Stimulated activated CD8-positive, alpha-beta memory T cell treated with anti-CD3 and anti-CD28 coated beads, Interleukin-2, amount 100 ng/mL, for 1 hour (primary cell): ENCODE measurements at places on chromosomes 1 and 21.

- no peak for DNase-seq
Observed at GRCh38 chr1:26084091-26084561, 16.7 kb upstream of the TRIM63 start.

GRCh38 chr1:68777851-68778250 lies 281.0 kb upstream of the DEPDC1 start:
- no peak for DNase-seq

DNA sequence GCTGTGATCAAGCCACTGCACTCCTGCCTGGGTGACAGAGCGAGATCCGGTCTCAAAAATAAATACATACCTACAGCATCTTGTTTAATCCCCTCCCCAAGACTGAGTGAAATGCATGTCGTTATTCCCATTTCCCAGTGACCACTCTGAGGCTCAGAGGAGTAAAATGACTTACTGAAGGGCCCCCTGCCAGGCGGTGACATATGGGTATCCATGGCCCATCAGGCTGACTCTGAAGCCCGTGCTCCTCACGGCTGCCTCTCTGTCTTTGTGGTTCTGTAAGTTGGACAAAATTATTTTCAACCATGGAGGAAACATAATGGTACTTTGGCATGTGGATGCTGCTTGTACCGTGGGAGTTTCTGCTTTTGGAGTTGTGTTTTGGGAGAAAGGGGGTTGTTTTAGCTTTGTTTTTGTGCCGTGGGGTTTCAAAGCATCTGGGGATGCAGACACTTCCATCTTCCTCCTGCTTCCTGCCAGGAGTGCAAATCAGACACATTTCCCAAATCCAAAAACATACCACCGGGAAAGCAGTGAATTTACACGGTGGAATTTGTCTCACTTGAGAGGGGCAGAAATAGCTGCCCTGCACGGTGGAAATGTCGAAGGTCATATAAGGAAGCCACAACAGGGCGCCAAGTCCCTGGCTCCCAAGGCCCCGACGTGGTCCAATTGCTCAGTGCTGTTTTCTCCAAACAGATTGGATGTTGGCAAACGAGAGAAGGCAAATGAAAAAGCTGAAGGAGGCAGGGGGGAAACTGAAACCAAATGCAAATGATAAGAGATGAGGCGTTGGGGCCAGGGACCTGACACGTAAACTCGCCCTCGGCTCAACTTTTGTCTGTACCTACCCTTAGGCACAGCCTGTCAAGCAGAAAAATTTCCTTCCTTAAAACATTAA lies 17.1 kb upstream of the PINK1 start:
- DNase-seq: no peak

- no peak for DNase-seq
Observed at GRCh38 chr1:14602136-14602535, 3.7 kb downstream of the KAZN start.

- no peak for DNase-seq
Observed at GRCh38 chr1:54502342-54502741, 45.7 kb upstream of the ACOT11 start.

GRCh38 chr21:45575993-45576837 lies 34.0 kb upstream of the SLC19A1 start:
- DNase-seq: no peak

GRCh38 chr1:83846138-83846537 lies 152.8 kb downstream of the TTLL7 start:
- DNase-seq: no peak

DNA sequence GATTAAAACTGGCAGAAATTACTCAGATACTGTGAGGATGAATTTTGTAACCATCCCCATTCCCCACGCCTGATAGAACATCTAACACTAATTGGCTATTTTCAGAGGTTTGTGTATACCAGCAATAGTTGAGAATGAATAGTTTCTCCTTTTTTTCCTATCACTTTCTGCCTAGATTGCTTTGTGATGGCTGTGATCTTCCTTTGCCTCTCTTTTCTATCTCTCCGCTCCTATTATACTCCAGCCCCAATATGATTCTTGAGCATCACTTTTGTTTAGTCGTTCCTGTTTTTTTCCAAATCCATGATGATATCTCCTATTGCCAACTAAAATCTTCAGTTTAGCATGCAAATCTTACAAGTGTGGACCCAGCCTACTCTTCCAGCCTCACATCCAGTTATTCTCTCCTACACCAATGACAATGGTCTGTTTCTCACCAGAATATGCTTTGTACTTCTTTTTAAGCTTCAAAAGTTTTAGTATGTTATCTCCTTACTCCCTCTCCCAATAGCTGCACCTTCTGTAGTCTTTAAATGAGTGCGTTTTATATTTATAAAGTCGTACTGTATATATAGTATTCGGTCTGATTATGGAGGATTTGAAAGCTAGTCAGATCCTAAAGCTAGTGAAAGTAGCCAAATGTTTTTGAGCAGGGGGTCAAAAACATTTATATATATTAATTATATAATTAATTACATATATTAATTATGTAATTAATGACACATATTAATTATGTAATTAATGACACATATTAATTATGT lies 25.2 kb downstream of the MAGI3 start:
- no peak for DNase-seq

- no peak for DNase-seq
Observed at GRCh38 chr1:19654386-19654785, 10.3 kb downstream of the NBL1 start.

DNA sequence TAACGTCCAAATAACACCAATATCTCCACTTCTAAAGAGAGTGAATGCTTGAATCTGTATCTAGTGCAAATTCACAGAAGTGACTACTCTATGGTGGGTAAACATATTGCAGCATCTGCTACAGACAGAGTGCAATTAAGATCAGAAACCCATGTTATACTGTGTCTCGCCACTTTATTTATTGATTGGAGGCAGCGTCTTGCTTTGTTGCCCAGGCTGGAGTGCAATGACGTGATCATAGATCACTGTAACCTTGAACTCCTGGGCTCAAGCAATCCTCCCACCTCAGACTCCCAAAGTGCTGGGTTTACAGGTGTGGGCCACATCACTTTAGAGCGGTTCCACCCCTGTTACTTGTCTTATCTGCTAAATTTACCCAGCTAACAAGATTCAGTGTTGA lies 57.0 kb downstream of the HLCS start:
- no peak for DNase-seq

GRCh38 chr1:13864760-13865159 lies 164.8 kb downstream of the PRDM2 start:
- DNase-seq: no peak

DNA sequence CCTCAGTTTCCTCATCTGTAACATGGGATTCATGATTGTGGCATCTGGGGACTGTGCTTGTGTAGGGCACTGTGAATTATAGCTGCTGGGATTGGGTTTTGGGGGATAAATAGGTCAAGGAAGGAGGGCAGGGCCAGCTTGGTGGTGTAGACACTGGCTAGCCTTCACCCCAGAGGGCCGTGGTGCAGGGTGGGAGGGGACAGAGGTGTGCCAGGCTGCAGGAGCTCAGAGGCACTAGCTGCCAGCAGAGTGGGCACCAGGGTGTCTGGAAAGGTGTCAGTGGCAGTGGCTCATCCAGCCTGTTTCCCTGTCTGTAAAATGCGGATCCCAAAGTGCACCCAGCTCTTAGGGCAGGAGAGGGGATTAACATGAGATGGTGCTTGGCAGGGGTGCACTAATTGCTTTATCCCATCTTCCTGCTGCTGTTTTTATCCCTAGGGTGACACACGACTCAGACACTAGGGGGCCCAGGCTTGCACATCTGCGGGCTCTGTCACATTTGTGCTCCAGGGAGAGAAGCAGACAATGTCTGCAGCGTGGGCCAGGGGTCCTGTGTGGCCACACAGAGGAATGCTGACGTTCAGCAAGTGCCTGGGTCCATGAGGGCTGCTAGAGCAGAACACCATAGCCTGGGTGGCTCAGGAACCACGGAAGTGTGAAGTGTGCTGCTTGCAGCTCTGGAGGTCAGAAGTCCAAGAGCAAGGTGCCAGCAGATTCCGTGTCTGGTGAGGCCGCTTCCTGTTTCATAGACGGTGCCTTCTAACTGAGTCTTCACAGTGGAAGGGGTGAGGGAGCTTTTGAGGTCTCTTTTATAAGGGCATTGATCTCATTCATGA lies 19.3 kb downstream of the OBSCN start:
- no peak for DNase-seq

GRCh38 chr1:161044535-161044907 lies 1.3 kb downstream of the USF1 start:
- no peak for DNase-seq

GRCh38 chr1:86205741-86206140 lies 49.2 kb upstream of the COL24A1 start:
- no peak for DNase-seq

- DNase-seq: peak; percentile 41
Observed at GRCh38 chr1:85201340-85202091, 700 bp upstream of the SYDE2 start.

- DNase-seq: no peak
Observed at GRCh38 chr1:30934613-30935012, 26.1 kb upstream of the SDC3 start.

DNA sequence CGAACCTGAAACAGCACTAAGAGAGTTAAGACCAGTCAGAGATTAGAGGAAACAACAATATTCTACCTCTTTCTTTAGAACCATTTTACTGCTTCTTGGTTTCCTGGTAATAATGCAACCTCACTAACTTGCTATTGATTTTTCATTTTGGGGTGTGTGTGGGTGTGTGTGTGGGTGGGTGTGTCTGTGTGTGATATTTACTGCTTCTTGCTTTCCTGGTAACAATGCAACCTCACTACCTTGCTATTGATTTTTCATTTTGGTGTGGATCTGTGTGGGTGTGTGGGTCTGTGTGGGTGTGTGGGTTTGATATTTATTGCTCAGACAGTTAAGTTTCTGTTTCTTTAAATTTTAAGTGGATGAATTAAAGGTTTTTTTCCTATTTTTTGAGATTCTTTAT lies 208.8 kb downstream of the LRRC7 start:
- no peak for DNase-seq

DNA sequence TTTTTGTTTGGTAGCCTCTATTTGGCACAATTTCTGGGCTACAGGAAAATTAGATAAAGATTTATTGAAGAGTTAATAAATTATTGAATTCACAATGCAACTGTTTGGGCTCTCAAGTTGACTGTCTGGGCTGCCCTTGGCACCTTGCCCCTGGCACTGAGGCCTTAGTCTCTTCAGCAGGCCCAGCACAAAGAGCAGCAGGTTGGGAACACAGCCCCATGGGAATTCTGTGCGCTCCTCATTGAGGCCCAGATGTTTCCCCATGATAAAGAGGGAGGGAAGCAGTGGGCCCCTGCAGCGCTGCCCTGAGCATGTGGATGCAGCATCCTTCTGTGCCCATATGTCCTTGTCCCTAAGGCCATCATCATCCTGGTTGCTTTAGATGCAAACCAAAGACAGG lies 2.9 kb downstream of the CRNN start:
- DNase-seq: no peak

- DNase-seq: no peak
Observed at GRCh38 chr1:36511804-36512798, 29.4 kb upstream of the CSF3R start.

DNA sequence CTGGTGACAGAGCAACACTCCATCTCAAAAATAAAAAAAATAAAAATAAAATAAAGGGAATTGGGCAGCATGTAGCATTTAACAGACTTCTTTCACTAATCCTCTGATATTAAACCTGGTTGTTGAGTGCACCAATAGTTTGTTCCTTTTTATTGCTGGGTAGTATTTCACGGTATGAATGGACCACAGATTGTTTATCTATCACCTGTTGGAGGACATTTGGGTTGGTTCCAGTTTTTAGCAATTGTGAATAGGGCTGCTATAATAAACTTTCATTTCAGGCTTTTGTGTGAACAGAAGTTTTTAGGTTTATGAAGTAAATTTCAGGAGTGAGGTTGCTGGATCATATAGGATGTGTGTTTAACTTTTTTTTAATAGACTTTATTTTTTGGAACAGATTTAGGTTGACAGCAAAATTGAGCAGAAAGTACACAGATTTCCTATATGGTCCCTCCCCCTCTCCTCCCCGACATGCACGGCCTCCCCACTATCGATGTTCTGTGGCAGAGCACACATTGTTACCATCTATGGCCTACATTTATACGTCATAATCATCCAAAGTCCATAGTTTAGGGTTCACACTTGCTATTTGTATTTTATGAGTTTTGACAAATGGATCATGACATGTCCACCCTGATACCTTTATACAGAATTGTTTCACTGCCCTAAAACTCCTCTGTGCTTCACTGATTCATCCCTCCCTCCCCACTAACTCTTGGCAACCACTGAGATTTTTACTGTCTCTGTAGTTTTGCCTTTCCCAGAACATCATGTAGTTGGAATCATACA lies 66.1 kb upstream of the TMPRSS2 start:
- DNase-seq: no peak

GRCh38 chr21:16040601-16041000 lies 310.8 kb downstream of the USP25 start:
- no peak for DNase-seq

GRCh38 chr1:55140546-55140983 lies 74.6 kb downstream of the USP24 start:
- DNase-seq: peak; percentile 25

DNA sequence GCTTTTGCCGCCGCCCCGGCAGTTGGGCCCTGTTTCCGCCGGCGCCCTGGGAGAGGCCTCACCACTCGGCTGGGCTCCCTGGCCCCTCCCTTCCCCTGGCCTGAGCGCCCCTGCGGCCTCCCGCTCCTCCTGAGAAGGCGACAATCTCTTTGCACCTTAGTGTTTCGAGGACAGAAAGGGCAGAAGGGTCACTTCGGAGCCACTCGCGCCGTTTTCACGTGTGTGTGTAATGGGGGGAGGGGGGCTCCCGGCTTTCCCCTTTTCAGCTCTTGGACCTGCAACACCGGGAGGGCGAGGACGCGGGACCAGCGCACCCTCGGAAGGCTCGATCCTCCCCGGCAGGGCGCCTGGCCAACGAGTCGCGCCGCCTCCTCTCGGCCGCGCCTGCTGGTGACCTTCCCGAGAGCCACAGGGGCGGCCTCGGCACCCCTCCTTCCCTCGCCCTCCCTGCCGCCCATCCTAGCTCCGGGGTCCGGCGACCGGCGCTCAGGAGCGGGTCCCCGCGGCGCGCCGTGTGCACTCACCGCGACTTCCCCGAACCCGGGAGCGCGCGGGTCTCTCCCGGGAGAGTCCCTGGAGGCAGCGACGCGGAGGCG lies 432 bp upstream of the SIM2 start:
- no peak for DNase-seq

GRCh38 chr1:115330480-115331013 lies 7.5 kb downstream of the NGF start:
- DNase-seq: no peak

GRCh38 chr1:14738235-14738634 lies 139.8 kb downstream of the KAZN start:
- no peak for DNase-seq

DNA sequence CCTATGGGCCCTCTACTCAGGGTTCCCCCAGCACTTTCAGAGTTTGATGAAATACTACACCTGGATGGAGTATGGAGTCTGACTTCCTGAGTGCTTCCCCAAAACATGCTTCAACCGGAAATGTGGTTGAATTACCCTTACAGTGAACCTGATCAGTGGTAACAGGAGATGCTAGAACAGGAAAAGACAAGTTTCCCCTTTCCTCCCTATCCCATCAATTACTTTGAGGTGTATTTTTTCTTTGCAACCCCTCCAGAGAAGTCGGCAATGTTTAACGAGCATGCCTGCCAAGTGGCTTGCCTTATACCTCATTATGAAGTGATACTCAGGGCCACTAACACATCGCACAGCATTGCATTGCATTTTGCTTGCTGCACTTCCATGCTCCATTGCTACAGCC lies 7.0 kb downstream of the KRTAP15-1 start:
- DNase-seq: no peak

GRCh38 chr21:17667256-17667655 lies 54.6 kb upstream of the BTG3 start:
- no peak for DNase-seq

- peak; percentile 33 for DNase-seq
Observed at GRCh38 chr1:111441573-111442192, 7.4 kb downstream of the WDR77 start.
